ENCODE measurements at places on chromosomes 3 and 15.

GRCh38 chr3:104244680-104245220 is 1122.0 kb upstream of the ALCAM start:
- no peak for DNase-seq

- DNase-seq, result no peak
These were observed 150.6 kb downstream of the DUT start for GRCh38 chr15:48481802-48482201.

DNA sequence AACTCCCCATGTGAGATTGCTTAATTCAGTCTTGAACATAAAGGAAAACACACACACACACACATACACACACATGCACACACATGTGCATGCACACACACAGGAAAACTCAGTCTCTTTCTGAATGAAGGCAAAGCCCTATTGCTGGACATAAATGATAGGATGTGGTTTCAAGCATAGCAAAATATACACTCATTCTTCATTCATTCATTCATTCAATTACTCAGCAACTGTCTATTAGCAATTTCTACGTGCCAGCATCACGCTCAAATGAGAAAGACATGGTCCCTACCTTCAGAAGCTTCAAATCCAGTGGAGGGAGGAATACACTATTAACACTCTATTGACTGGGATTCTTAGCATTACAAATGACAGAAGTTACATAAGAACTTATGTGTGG is 41.8 kb upstream of the UBE2E2 start:
- no peak for DNase-seq

DNA sequence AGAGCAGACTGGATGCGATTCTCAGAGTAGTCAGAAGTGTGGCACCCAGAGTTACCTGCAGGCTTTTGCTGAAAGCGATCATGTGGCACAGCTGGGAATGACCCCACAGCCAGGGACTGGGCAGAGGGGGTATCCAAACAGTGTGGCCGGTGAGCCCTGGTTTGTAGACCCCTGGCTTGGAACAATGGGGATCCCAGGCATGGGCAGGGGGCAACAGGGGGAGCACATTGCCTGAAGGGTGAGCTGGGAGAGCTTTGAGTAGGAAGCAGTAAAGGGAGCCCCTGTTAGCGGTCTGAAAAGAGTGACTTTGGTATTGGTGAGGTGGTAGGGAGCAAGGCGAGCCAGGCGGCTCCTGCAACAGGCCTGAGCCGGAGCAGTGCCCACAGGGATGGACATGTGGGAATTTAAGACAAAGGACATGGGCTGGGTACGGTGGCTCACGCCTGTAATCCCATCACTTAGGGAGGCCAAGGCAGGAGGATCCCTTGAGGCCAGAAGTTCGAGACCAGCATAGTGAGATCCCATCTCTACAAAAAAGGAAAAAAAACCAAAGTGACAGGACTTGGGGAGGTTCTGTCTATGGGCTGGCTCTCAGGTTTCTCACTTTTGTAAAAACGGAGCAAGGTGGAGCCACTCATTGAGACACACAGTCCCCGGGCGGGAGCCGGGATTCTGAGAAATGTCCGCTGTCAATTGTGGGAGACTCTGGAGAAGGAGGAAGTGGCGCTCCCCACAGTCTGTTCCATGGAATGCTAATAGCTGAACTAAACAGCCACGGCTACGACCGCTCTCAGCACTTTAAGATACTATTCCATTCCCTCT is 223.8 kb upstream of the LYSMD4 start:
- DNase-seq, result no peak

GRCh38 chr3:171783626-171784025 is 26.7 kb downstream of the PLD1 start:
- no peak for DNase-seq

DNA sequence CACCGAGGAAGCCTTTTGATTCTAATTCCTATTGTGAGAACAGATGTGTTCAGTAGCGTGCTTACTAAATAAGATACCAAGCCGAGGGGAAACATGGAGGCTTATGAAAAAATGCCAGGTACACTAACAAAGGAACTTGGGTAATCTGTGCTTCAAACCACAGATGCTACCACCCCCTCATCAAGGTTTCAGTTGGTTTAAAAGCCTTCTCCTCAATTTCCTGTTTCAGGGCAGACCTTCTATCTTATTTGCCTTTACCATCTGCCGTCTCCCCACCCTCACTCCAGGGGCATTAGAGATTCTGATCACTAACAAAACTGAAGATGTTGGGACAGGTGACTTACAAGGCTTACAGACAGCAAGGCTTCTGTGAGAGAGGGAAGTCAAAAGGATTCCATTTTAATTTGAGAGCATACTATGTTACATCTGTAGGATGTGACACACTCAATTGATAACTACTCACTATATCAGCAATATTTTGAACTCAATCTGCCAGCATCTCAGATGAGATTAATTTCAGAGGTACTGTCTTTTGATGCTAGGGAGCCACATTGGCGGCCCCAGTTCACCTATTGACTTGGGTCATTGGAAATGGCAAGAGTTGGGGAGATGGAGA is 60.6 kb upstream of the PLCL2 start:
- no peak for DNase-seq

GRCh38 chr3:86029590-86029989 is 961.4 kb downstream of the VGLL3 start:
- DNase-seq, result no peak

- DNase-seq, result no peak
These were observed 429.7 kb downstream of the RAP2B start for GRCh38 chr3:153591561-153592245.

- DNase-seq, result no peak
These were observed 17.1 kb downstream of the ZFAND6 start for GRCh38 chr15:80076321-80077318.

DNA sequence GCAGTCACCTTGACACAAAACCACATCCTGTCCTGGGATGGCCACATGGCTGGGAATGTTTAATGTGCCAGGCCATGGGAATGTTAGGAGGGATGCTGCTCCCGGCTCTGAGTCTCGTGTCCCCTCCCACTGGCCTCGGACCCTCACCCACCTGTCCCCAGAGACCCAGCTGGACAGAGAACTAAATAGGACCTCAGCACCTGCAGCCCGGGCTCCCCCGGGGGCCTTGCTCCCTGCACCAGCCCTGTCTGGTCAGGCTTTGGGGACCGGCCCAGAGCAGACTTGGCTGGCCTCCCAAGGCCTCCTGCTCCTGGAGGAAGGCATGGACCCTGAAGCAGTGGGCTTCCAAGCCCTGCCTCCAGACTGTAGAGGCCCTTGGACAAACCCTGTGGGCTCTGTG is 100.0 kb upstream of the IQSEC1 start:
- no peak for DNase-seq

DNA sequence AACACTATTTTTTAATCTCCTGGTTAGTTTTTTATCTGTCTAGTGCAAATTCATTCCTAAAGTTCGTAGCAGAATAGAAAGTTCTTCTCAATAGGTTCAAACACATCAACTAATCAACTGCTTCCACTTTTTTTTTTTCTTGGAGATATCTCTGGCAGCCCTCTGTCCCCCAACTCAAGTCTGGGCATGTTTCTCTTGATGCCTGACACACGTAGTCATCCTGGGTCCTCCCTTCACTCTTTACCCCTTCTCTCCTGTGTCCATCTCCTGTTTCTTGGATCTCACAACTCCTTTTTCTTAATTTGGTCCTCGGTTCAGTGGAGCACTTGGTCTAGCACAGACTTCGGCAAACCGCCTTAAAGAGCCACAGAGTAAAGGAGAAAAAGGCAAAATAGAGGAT is 14.4 kb downstream of the TNFAIP8L3 start:
- DNase-seq, result no peak

DNA sequence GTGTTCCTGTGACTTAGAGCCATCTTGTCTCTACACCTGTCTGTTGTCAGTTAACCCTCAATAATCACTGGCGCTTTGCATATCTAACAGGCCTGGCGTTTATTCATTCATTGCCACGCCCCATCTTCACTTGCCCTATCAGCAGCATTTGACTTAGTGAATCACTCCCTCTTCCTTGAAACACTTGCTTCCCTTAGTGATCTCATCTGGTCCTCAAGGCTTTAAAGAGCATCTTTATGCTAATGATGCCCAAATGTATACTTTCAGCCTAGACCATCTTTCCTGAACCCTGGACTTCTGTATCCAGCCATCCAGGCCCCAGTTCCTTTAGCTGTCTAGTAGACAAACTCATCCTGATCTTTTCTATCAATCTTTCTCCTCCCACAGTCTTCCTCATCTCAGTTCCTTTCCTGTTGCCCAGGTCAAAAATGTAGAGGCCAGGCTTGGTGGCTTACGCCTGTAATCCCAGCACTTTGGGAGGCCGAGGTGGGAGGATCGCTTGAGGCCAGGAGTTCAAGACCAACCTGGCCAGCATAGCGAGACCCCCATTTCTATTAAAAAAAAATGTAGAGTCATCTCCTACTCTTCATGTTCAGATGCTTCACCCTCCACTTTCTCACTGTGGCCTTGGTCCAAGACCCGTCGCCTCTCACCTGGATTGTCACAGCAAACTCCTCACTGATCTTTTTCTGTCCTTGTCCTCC is 1.4 kb upstream of the IGDCC4 start:
- no peak for DNase-seq

GRCh38 chr3:30103186-30103585 is 503.2 kb upstream of the TGFBR2 start:
- no peak for DNase-seq

DNA sequence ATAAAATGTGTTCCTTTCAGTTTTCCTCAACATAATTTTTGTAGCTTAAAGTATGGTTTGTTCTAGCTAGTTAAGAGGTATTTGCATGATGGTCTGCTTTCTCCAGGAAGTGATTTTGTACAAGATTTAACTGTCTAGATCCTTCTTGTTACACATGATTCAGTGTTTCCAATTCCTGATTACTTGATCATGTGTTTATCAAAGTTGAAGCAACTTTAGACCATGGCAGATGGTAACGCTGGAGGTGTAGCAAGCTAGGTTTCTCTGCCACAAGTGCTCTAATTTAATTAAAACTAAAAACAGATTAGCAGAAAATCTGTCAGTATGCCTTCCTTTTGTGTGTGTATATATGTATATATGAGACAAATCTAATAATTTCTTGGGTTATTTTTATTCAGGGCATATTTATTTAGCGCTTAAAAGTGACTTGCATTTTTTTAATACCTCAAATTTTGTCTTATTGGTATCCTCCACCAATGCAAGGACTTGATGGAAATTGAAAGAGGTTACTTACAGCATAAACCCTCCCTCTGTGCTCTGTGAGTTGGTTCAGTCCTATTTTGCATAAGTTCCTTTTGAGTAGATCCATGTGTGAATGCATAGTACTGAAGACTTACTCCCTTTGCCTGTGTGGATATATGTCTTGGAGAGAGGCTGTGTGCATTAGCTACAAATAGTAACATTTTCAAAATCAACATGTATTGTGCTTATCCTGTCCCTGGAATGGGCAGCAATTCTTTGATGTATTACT is 157.3 kb upstream of the CGNL1 start:
- no peak for DNase-seq

DNA sequence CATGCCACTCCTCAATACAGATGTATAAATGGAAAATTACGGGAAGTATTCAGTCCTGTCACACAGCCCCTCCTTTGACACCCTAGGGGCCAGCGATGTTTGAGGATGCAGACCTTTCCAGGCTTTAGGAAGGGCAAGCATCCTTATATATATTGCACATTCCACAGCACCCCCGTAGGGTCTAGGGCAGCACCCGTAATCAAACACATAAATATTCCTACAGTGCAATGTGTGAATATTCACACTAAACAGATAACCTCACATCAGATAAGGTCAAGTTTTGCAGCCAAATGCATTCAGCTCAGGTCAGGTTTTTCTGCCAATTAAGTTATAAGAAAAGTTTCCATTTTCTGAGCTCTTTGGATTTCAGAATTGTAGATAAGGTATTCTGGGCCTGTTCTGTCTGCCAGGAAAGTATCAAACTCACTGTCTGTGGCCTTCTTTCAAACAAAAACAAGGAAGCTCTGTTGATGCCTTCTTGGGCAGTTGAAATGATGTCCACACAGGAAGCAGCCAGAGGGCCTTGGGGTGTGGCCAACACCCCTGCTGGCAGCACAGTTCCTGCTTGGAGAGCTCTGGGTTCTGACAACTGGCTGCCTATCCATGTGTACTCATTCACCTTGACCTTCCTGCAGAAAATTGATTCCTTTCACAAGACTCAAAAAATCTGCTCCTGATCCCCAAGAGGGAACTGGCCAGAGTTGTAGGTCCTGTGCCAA is 427.0 kb downstream of the NTRK3 start:
- no peak for DNase-seq

DNA sequence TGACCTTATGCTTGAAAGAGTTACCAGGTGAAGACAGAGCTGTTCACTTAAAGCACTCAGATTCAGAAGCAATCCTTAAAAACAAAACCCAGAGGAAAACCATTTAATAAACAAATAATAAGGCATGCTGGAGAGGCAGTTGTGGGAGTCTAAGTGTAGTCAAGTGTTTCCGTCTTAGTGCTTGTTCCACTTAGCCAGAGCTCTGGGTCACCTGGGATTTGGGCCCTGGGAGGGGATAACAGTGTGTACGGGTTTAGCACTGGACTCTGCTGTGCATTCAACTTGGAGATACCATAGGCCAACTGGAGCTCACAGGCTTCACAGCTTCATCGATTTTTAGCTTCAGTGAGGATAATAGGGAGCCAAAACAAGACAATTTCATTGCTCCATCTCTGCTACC is 444.6 kb downstream of the CNTN4 start:
- no peak for DNase-seq

GRCh38 chr3:197501496-197501878 is 54.3 kb downstream of the BDH1 start:
- DNase-seq, result no peak

DNA sequence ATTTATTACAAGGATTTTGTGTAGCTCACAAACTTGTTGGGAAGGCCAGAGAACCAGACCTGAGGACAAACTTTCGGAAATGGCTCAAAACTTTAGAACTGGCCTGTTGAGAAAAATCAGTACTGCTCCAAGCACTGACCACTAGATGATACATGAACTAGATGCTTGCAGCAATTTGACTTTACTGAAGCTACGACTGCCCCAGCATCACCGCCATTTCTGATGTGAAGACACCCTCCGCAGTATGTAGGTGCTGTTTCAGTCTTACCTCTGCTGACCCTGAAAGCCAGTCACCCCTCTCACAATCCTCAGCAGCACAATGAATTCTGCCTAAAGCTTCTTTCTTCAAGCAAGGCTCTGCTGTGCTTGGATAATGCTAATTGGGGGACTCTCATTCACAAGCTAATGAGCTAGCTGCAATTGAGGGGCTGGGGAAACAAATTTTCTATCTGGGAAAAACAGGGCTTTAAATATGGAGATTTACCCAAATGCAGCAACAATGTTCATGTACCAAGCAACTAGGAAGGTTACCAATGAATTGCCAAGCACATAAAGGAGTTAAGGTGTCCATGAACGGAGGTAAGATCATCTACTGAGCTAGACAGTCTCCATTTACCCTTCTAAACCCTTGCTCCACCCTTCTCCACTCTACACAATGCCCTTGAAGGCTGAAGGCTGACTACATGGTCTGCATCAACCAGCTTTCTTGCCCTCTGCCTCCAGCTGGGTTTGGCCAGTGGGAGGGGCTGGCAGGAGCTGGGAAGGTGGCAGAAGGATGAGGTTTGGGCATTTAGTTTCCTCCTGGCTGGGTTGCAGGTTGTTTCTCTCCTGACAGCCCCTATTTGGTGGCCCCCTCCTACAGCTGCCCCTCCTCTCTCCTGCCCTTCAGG is 53.2 kb upstream of the FSTL1 start:
- DNase-seq, result no peak

GRCh38 chr3:182716114-182716688 is 77.1 kb upstream of the ATP11B start:
- DNase-seq, result no peak
